ENCODE measurements at places on chromosomes 5 and 9.

GRCh38 chr9:131098391-131099101 lies 2.2 kb downstream of the AIF1L start:
- no peak for DNase-seq

DNA sequence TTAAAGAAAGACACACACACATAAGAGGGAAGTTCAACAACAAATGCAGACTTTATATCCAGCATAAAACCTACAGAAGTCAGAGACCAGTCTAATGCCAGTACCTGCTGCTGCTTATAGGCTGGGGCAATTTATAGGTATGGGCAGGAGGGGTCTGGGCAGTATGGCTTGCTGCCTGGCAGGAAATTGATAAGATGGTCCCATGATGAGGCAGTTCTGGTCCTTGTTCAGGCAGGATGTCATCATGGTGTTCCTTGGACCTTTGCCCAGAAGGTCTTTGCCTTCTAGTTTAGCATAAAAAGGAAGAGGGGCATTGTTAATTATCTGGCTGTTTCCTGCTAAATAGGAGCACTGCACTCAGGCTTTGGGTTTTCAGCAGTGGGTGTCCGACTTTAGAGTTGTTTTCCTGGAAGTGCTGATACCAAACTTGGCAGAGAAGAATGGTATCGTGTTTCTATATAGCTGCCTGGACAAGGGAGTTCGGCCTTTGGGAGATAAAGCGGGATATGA lies 10.4 kb upstream of the PDCD1LG2 start:
- DNase-seq, result peak; percentile 24

- peak; percentile 6 for DNase-seq
These were observed 990.2 kb downstream of the CDH12 start for GRCh38 chr5:21862986-21863385.

GRCh38 chr9:80305136-80305535 lies 733.4 kb downstream of the TLE4 start:
- no peak for DNase-seq
